ENCODE measurements at places on chromosomes 4 and X.

- no peak for DNase-seq
Measured at GRCh38 chrX:86014421-86014820, 32.9 kb downstream of the CHM start.

DNA sequence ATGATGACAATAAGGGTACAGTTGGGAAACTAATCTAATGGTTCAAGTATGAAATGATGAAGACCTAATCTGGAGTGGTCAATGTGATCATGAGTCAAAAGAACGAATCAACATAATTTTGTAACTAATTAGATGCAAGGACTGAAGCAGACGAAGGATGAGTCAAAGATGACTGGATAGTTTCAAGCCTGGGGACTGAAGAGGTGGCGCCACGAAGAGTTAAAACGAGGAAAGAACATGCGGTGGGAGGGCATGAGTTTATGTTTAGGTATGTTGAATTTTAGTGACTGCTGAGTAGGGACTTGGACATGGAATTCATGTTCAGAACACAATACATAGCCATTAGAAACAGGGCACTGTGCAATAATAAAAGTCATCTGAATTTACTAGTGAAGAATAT, 221.5 kb upstream of the FAM241A start:
- peak; percentile 78 for DNase-seq

DNA sequence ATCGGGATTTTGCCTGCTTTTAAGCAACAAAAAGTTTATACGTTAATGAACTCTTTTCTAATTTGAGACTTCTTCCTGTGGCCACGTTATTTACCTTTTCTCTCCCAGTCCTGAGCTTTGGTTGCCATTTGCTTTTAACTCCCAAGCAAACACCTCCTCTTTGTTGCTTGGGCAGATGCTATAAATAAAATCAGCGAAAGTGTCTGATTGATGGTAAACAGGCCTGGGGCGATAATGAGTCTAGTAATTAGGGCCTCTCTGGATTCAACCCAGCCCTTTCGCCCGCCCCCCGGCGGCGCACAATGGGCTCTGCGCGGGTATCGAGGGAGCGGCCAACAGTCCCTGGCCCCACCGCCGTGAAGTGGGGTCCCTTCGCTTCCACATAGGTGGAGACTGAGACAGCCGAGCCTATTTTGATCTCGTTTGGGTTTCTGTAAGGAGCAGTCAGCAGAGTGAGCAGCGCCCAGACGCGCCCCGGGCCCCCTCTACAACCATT, 790 bp downstream of the CLGN start:
- DNase-seq = no peak

GRCh38 chr4:52659001-52659721, at the start of gene USP46:
Gene USP46, minus strand, starts transcription at chr4:52659301. Its CDS starts 151 bp downstream, at chr4:52659150.
- DNase-seq = peak; percentile 61

DNA sequence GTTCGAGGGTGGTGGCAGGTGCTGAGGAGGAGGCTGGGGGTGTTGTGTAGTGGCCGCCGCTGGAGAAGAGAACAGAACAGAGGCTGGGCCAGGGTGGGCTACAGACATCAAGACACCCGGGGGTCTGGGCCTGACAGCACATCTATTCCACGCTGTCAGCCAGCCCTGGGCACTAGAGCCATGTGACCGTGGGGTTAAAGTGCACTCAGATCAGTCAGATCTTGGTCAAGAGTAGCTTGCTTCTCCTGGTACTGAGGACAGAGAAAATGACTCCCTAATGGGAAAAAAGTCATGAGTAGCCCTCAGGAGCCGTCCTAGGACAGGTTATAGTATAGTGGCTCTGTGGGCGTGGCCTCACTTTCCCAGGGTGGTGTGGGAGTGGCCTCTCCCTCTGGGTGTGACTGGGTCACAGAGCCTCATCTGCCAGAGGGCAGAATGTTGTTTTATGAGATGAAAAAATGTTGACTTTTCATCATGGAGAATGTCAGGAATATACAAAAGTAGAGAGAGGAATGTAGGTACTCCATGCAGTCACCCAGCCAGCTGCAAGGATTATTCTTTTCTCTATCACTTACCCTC, 19.4 kb downstream of the TRMT44 start:
- no peak for DNase-seq

GRCh38 chr4:3276986-3277385, 15.8 kb upstream of the RGS12 start:
- DNase-seq = peak; percentile 26

DNA sequence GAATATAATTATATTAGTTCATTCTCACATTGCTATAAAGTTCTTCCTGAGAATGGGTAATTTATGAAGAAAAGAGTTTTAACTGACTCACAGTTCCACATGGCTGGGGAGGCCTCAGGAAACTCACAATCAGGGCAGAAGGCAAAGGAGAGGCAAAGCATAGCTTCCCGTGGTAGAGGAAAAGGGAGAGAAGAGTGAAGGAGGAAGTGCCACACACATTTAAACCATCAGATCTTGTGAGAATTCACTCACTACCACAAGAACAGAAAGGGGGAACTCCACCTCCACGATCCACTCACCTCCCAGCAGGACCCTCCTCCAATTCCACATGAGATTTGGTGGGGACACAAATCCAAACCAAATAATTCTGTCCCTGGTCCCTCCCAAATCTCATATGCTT, 773.4 kb upstream of the INTU start:
- no peak for DNase-seq

DNA sequence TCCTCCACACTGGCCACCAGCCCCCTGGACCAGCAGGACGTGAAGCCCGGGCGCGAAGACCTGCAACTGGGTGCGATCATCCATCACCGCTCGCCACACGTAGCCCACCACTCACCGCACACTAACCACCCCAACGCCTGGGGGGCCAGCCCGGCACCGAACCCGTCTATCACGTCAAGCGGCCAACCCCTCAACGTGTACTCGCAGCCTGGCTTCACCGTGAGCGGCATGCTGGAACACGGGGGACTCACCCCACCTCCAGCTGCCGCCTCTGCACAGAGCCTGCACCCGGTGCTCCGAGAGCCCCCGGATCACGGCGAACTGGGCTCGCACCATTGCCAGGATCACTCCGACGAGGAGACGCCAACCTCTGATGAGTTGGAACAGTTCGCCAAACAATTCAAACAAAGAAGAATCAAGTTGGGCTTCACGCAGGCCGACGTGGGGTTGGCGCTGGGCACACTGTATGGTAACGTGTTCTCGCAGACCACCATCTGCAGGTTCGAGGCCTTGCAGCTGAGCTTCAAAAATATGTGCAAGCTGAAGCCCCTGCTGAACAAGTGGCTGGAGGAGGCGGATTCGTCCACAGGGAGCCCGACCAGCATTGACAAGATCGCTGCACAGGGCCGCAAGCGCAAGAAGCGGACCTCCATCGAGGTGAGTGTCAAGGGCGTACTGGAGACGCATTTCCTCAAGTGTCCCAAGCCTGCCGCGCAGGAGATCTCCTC, 600 bp downstream of the POU3F4 start:
- no peak for DNase-seq

- peak; percentile 38 for DNase-seq
Measured at GRCh38 chrX:33273535-33273934, 62.2 kb upstream of the DMD start.

DNA sequence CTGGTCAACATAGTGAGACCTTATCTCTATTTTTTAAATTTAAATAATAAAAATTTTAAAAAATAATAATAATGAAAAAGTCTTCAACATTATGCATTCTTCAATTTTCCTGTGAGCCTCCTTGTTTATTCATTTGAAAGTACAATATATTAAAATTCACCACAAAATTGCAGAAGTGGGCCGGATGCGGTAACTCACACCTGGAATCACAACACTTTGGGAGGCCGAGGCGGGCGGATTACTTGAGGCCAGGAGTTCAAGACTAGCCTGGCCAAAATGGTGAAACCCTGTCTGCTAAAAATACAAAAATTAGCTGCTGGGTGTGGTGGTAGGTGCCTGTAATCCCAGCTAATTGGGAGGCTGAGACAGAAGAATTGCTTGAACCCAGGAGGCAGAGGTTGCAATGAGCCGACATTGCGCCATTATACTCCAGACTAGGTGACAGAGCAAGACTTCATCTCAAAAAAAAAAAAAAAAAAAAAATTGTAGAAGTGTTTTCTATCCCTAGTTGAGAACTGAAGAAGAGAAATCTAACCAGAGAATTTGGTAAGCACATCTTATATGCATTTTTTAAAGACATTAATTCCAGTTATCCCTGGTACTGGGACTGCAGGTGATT, 56.9 kb downstream of the RBM47 start:
- DNase-seq = no peak

- no peak for DNase-seq
Measured at GRCh38 chr4:10180927-10181744, 64.5 kb upstream of the WDR1 start.

- DNase-seq = no peak
Measured at GRCh38 chr4:85979276-85979675, 380.6 kb downstream of the MAPK10 start.

GRCh38 chr4:80143307-80143679, 54.0 kb upstream of the PRDM8 start:
- DNase-seq = no peak

- no peak for DNase-seq
Measured at GRCh38 chrX:22173966-22174365, 98.7 kb upstream of the CBLL2 start.

DNA sequence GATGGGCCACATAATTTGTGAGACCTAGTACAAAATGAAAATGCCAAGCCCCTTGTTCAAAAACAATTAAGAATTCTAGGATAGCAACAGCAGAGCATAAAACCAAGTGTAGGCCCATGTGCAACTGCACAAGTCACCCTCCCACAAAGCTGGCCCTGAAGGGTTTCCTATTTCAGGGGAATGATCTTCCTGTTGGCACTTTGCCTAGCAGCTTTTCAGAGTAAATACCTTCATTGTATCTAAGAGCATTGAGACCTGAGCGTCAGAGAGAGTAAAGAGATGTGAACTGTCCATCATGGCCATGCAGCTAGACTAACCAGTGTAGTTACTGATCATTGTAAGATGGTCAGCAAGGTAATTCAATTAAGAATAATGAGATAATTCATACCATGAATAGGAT, 113.6 kb downstream of the CNKSR2 start:
- DNase-seq = no peak

DNA sequence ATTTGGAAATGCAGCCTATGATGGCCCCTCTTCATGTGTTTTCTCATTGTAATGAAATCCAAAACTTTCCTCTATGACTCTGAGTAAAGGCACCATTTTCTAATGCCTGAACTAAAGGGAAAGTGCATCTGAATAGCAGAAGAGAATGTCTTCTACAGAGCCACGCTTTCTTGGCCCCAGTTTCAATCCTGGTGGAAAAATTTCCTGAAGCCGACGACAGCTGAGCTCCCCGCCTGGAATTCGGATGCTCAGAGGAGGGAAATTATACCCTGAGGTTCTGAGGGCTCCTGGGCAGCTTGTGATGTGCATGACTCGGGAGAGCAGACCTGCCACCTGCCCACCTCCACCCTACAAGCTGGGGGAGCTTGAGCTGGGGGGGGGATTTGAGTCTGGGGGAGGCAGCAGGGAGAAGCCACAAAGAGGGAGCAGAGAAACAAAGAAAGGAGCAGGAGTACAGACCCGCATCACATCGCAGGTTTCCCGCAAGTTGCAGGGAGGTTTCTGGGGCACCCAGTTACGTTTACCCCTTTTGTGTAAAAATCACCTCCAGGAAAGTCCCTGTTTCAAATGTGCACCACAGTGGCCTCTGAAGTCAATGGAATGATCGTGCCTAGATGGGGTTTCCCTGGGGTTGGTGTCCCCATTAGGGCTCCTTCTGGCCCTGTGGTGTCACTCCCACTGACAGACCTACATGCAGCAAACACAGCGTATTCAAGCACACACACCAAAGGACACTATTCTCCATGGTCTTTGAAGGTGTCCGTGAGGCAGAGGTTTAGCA, 145.6 kb upstream of the RBPJ start:
- DNase-seq = no peak

GRCh38 chr4:74038086-74038424, 434 bp downstream of the CXCL3 start:
- no peak for DNase-seq

GRCh38 chrX:22081475-22082092, 49.5 kb downstream of the PHEX start:
- peak; percentile 46 for DNase-seq

DNA sequence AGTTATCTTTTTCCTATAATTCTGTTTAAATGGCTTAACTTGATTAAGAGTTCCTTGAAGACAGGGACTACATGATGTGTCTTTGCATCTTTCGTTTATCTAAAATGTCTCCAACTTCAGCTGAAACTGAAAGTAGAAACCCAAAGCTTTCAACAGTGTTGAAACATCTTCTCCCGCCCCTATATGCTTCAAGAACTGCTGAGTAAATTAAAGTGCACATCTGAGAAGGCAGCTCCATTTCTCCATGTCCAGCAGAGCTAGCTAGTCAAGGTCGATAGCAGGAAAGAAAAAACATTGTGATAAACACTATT, 185.7 kb upstream of the TBL1X start:
- peak; percentile 0 for DNase-seq

DNA sequence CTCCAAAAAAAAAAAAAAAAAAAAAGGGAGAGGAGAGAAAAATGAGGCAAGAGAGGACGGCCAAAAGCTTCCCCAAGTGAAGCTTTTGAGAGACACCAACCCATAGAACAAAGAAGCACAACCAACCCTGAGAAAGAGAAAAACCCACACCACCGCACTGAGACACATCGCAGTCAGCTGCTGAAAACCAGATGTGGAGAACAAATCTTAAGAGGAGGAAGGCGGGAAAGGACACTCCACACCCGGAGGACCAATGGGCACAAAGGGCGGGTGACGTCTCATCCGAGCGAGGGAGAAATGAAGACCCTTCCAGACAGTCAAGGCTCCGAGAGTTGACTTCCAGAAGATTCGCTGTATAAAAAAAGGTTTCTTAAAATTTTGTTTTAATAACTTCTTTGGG, 112.1 kb downstream of the AFAP1 start:
- DNase-seq = no peak

DNA sequence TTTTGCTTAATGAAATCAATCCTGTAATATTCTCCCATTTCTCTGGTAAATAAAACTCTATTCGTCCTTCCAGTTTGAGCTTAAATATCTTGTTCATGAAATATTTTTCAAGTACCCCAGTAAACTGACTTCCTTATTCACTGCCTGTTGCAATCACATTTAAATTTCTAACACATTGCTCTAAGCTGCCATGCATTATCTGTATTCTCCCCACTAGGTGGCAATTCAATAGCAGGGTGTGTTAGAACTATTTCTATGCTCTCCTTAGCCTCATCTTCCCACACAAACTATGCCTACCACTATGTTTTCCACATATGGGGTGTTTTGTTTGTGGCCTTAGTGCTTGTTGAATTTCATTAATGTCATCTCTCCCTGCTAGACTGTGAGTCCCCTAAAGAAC, 377.1 kb upstream of the HS3ST1 start:
- peak; percentile 10 for DNase-seq

Measured in HCEC 1CT (cell line).